Fibroblast of skin of left quadriceps (primary cell): ENCODE measurements at places on chromosomes 1 and 21.

DNA sequence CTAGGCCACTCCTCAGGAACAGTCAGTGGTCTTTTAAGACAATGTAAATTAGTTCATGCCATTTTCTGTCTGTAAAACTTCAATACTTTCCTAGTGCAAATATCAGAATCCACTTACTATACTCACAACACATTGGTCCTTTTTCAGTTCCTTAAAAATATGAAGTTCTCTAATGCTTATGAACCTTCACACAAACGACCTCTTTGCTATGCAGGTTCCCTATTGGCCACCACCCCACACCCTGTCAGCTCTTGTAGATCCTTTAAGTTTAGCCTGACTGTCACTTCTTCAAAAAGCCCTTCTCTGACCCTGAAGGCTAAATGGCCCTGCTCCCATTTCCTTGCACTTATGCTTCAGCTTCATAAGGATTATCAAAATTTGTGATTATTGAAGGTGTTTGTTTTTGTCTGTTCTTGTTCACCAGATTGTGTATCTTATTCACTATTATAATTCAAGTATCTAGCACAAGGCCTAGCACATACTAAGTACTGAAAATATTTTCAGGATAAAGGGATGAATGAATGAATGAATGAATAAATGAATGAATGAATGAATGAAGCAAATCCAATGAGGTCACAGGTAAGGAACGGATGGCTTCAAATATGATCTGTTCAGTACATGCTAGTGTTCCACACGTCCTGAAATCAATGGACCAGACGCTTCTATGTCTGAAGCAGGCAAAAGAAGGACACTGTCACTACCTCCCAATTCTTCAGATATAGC, 373.9 kb downstream of the VAV3 start:
- DNase-seq: no peak

- DNase-seq: peak; percentile 66
These were observed 27.7 kb downstream of the TEX35 start for GRCh38 chr1:178540646-178541045.

GRCh38 chr1:113072141-113072756, 749 bp upstream of the LRIG2 start:
- no peak for DNase-seq

DNA sequence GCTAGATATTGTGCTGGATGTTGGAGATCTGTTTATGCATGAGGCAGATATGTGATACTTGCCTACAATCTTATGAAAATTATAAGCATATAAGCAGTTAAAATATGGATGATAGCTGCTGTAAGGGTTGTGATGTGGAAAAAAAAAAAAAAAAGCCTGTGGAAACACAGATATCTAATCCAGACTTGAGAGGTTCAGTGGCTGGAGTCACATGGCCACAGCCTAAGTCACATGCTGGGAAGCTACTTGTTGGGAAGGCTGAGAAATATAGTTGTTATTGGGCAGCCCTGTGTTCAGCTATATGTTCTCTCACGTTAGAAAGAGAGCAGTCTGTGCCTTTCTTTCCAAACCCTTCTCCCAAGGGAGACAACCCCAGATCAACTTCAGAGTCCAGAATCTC, 15.1 kb downstream of the RAVER2 start:
- no peak for DNase-seq

GRCh38 chr1:180002437-180002836, 47.8 kb downstream of the CEP350 start:
- no peak for DNase-seq

DNA sequence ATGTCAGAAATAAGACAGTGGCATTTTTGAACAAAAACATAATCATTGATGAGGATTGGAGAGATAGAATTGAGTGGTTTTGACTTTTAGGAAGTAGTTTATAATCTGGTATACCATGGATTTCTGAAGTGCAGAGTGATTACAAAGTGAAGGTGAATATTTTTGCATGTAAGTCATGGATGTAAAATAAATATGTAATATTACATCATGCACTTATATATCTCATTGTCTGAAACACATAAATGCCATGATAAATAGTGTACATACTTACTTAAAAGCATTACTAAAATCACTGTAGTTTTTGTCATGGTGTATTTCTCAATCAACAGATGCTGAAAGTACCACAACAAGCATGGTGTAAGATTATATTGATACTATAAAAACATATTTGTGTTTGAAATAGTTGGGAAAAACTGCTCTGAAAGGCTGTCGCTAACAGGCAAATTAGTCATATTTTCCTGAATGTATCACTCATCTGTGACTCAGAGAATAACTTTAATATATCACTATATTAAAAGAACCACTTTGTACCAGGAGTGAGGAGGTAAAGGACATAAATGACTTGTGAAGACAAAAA, 24.8 kb upstream of the RGS18 start:
- DNase-seq: peak; percentile 60

DNA sequence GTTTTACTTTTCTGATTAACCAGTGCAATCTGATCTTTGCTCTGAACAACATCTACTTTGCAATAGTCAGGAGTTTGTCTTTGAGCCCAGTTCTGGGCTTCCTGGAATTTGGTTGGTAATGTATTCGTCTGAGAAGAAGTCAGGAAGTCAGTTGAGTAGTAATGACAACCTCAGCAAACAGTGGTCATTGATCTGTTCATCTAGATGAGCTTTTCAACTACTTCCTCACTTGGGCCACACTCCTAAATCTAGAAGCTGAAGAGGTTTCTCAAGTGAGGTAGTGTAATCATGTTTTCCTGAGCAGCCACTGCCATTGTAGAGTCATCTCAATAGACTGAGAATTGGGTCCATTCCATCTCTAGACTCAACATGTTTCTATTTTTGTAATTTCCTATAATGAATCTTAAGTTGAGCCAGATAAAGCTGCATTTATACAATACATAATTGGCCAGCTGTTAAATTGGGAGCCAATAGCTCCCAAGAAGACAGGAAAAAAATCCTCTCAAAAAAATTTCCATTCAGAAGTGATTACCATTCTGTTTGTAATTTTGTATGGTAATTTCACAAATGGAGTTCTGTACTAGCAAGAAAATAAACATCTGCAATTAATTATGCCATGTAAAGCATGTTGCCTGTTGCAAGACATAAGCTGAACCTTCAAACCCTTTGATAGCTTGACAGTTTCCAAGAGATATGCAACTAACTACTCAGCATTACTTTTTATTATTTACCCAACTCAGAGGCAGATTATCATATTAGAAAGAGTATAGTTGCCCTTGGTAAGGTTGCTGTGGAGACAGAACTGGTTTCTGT, 49.6 kb downstream of the WDR64 start:
- no peak for DNase-seq
